ENCODE measurements at places on chromosomes 6 and 20.

DNA sequence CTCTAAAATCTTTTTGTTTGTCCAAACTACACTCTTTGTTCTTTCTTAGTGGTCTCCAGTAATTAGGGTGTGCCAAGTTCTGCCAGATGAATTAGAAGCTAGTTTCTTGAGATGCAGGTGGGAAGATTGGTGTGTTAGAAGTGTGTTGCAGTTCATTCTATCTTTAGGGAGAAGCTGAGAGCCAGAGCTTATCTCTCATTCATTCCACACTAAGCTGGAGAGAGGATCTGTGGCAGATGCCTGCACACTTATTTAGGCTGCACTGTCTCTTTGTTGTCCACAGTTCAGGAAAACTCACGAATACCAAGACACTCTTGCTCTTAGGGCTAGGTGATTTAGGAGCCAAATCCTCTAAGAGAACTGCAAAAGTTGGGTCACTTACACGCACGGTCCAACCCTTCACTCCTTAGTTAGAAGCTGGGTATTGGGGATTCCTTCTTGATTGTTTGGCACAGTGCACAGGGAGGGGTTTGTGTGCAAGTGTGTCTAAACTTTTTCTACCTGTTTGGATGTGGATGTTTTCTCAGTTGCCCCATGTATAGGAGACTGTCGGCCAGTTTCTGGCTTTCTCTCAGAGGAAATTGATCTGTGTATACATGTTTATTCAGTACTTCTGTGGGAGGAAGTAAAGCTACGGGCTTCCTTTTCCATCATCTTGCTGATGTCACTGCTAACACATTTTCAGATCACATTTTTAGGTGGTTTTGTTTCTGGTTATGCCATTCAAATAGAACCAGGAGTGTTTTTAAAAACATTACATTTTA lies 49.5 kb downstream of the SMAP1 start:
- DNase-seq: no peak

GRCh38 chr6:168200571-168201134 lies 118.9 kb downstream of the DACT2 start:
- DNase-seq: no peak

GRCh38 chr6:30520522-30520921 lies 31.2 kb downstream of the HLA-E start:
- no peak for DNase-seq

GRCh38 chr6:154488802-154489437 lies 21.6 kb downstream of the CNKSR3 start:
- DNase-seq: no peak

Data from bone marrow (tissue), 2 donors.